ENCODE measurements at places on chromosomes 1 and 21. TPM values are rescaled to one million over a fixed set of nuclear protein-coding genes. Genes with fewer than 3 reads are reported as not detected.

RGS4 gene
- total RNA-seq, result 255 TPM

UBASH3A gene
- not detected for total RNA-seq

C1orf116 gene
- not detected for total RNA-seq

TMEM167B gene
- 26.1 TPM for total RNA-seq

AADACL4 gene
- total RNA-seq, result not detected

All from fibroblast of the aortic adventitia (primary cell).